DND-41 (cell line): ENCODE measurements at places on chromosomes 12 and 14.
A peak's percentile ranks its signal among the peaks of the same experiment; 100 is the strongest.

GRCh38 chr12:29945904-29946303 lies 162.2 kb upstream of the TMTC1 start:
- no peaks in the 10 kb centered on the region for H3K36me3 ChIP-seq
- H3K27me3 ChIP-seq = no peaks in the 10 kb centered on the region
- no peak overlapping the region for H3K4me3 ChIP-seq
- no peaks in the 10 kb centered on the region for H3K4me1 ChIP-seq
- DNase-seq = no peak

GRCh38 chr12:52121824-52122539 lies 42.5 kb downstream of the SMIM41 start:
- peaks cover 3% of the 10 kb centered on the region for H3K27me3 ChIP-seq
- DNase-seq = peak; percentile 72
- no peak overlapping the region for H3K4me3 ChIP-seq
- no peaks in the 10 kb centered on the region for H3K4me1 ChIP-seq

- no peaks in the 10 kb centered on the region for H3K27me3 ChIP-seq
- no peaks in the 10 kb centered on the region for H3K4me1 ChIP-seq
- H3K36me3 ChIP-seq = no peaks in the 10 kb centered on the region
Observed at GRCh38 chr12:19643635-19644034, 204.3 kb downstream of the AEBP2 start.

- peaks cover 34% of the 10 kb centered on the region for H3K27me3 ChIP-seq
- no peaks in the 10 kb centered on the region for H3K4me1 ChIP-seq
- no peaks in the 10 kb centered on the region for H3K36me3 ChIP-seq
- H3K4me3 ChIP-seq = no peak overlapping the region
- H3K27ac ChIP-seq = no peak overlapping the region
Observed at GRCh38 chr12:112677050-112677765, 114.3 kb upstream of the RPH3A start.

DNA sequence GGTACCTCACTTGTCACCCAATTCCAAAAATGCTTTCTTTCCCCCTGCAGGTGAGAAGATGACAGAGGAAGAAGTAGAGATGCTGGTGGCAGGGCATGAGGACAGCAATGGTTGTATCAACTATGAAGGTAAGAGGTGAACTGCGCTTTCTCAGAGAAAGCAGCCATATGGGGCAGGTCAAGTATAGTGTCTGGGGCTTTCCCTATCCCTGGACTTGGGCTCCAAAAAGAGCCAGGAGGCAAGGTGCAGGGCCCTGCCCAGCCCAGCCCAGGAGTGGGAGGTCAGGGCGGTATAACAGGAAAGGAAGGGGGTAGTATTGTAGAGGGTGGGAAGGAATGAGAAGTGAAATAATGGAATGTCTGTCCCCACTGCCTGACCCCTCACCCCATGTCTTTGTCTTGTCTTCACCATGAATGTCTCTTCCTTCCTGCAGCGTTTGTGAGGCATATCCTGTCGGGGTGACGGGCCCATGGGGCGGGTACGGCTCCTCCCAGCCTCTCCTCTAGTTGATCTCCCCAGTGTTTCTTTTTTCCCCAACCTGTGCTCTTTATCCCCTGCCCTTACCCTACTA lies 2.1 kb downstream of the MYL6 start:
- H3K27ac ChIP-seq = peak overlapping the region; percentile 89
- DNase-seq = peak; percentile 49
- peaks cover 67% of the 10 kb centered on the region for H3K36me3 ChIP-seq
- H3K4me1 ChIP-seq = peaks cover 53% of the 10 kb centered on the region
- no peaks in the 10 kb centered on the region for H3K27me3 ChIP-seq
- H3K4me3 ChIP-seq = no peak overlapping the region

DNA sequence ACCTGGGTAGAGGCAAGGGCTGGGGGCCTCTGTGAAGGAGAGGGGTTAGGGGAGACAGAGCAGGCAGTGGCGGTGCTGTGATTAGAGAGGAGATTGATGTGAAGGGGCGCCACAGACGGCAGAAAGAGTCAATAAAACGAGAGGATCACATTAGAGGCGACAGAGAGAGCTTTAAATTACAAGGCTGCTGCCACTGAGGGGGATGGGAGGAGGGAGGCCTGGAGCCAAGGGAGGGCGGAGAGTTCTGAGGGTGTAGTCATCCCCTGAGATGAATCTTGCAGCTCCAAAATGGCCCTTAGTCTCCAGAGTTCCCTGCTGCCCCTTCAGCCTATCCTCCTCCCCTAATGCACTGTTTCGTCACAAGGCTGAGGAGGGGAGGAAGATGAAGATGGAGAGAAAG lies 12.8 kb downstream of the ZFHX2 start:
- no peak overlapping the region for H3K27ac ChIP-seq
- H3K4me1 ChIP-seq = no peaks in the 10 kb centered on the region
- H3K36me3 ChIP-seq = no peaks in the 10 kb centered on the region
- H3K4me3 ChIP-seq = no peak overlapping the region
- no peak for DNase-seq

DNA sequence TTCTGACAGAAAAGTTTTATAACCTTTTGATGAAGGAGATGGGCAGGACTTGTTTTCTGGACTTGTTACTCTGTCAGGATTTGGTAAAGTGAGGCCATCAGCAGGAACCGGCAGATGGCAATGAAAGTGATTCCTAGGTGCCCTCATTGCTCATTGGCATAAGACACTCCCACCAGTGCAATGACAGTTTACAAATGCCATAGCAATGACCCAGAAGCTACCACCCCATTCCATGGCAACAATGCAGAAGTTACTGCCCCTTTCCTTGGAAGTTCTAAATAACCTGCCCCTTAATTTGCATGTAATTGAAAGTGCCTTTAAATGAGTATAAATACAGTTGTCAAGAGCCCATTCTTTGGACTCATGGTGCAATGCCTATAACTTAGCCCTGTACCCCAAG lies 222.6 kb downstream of the CEP128 start:
- DNase-seq = no peak
- peaks cover 45% of the 10 kb centered on the region for H3K4me1 ChIP-seq
- no peaks in the 10 kb centered on the region for H3K27me3 ChIP-seq
- H3K36me3 ChIP-seq = peaks cover 26% of the 10 kb centered on the region; the same call in 1 of the 2 replicates
- H3K27ac ChIP-seq = peak overlapping the region; percentile 34
- H3K4me3 ChIP-seq = no peak overlapping the region
